DMS 273 treated with DMSO at 0.1 percent for 48 hours (cell line): ENCODE measurements at places on chromosomes 7 and 10.

DNA sequence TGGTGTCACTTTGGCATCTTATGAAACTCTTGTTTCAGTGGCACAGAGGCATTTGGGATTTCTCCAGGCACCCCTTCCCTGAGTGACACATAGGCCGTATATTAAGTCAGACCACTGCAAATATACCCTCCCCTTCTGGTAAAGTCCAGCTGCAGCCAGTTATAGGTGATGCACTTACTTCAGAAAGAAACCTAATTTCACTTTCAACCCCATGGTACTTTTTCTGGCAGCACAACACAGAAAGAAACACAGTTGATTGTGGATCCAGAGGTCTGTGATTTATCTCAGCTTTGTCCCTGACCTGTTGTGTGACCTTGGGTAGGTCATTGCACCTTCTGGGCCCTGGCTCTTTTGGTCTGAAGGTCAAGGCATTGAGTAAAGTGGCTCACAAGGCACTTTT, 173.2 kb downstream of the BUB3 start:
- no peak for DNase-seq

DNA sequence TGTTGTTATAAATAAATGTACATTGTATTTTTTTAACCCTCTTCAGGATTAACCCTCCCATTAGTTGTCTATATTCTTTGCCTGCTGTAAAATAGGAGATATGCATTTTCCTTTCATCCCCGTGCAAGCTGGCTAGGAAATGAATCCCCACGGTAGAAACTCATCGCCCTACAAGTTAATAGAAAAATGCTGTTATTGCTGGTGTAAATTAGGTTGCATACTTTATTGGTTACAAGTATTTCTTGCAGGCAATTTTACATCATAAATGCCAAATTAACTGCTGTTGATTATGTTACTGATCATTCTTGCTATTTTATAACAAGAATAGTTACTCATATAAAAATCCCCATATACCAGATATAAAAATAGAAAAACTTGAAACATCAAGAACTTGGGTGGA, 454.2 kb upstream of the KLF6 start:
- DNase-seq: no peak

- DNase-seq: no peak
Observed at GRCh38 chr10:22810643-22811465, 96.5 kb upstream of the PIP4K2A start.

DNA sequence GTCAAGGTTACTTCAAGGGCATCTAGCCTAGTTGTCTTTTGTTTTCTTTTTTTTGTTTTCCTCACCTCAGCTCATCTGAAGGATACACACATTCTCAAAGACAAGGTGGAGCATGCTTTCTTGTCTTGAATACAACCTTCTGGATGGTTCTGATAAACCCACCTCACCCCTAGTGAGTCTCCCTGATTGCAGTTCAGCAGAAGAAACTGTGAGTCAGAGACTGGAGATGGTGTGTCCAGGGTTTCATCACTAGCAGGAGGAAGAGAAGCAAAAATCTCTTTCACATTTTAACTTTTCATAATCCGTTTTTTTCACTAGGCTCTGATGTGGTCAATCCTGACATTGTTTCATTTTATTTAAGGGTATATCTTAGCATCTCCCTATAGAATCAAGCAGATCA, 143.0 kb upstream of the NRBF2 start:
- no peak for DNase-seq

DNA sequence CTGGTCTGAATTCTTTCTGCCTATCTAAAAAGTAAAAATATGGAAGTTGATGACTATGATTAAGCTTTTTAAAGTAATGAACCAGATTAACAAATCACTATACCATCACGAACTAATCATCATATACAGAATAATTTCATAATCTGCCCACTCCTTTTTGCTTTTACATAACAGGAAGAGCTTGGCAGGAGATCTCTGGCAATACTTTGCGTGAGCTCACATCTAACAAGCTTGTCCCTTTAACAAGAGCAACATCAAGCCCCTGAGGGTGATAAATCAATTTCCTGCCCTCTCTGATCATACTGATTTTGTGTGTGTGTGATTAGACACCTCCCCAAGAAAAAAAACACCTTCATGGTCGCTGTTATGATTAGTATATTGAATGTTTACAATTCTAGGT, 143.5 kb upstream of the ASAH2 start:
- DNase-seq: no peak

DNA sequence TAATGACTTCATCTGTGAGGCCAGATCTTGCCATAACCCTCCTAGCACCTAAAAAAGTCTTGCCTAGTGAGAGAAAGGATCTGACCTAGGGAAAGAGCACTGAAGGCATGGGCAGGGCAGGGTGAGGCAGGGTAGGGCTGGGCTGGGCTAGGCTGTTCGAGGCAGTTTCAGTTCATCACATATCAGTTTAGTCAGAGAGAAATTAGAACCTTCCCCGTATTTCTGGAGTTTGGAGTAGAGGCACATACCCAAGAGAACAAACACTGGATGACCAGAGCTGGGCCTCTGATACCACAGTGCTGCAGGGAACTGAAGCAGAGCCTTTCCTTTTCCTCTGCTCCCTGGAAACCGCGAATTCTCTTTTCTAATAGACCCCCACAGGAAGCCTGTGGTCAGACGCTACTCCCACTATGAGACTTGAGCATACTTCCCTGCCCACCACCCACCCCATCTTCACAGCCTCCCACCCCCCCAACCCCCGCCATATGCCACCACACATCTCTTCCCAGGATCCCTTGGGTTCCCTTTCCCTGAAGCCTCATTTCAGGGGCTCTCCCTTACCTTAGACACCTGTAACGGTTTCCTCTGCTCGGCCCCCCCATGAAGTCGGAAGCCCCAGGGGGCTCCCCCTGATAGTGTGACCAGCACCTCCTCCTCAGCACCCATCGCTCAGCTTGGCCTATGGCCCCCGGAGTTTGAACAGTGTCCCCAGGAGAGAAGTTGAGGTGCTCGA, 406 bp downstream of the SYNPO2L start:
- no peak for DNase-seq

DNA sequence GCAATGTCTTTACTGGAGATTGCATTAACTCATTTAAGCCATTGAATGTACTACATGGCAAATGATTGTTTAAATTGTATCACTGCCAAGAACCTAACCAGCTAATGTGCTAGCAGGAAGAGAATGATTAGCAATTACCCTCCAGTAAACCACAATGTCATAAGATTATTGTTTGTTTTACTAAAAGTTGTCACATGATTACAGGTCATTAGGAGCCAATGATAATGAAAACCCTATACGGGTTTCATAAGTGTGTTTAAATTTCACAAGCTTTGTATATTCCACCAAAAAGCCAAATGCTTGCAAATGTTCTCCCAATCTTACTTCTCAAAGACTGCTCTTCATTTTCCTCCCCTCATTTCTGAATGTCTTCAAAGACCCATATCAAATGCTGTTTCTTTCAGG, 76.5 kb upstream of the PPP1R3C start:
- DNase-seq: no peak

DNA sequence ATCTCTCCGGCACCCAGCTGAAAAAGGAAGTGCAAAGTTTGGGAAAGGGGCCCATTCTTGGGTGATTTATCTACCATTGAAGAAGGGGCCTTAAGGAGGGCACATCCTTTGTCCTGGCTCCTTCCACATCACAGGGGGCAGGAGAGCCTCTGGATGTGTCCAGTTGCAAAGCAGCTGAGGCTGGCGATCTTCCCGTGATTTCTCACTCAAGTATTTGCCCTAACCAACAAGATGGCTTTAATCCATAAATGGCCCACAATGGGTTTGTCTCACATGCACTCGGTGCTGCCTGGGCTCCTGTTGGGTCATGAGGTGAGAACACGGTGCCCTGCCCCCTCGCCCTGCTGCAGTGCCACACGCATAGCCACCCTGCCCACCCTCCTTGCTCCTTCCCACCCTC, 14.2 kb upstream of the FRMPD2 start:
- no peak for DNase-seq

- DNase-seq: no peak
Observed at GRCh38 chr7:136399385-136399784, 422.2 kb upstream of the MTPN start.

DNA sequence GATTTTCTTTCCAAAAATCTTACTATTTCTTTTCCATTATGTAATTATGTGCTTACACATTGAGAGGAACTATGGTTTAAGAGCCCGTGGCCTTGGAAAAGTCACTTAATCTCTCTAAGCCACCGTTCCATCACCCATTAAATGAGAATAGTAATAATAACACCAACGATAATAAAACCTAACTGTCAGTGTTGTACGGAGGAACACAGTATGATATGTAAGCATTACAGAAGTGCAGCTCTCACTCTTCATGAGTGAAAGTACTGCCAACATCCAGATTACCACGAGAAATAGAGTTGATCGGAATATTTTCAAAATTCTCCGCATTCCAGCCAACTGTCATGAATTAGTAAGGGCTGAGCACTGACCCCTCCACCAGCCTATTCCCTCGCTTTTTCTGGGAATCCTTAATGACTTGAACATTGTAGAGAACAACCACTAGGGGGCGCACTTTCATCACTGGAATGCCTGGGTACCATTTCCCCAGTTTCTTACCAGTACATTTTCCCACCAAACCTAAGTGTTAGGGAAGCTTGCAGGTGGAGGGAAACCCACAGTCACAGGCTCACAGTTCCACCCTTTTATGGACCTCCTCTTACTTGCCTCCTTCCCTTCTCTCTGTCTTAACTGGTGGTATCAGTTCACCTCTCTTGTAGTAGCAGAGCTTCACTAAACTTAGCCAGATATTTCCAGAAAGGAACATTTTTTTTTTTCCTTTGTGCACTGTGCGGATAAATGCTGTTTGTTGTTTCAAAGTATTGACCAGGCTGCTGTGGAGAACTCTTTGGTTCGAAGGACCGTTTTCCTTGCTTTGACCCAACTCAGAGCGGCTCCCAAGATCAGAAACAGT, 27.8 kb downstream of the NKX2-3 start:
- peak; percentile 19 for DNase-seq

DNA sequence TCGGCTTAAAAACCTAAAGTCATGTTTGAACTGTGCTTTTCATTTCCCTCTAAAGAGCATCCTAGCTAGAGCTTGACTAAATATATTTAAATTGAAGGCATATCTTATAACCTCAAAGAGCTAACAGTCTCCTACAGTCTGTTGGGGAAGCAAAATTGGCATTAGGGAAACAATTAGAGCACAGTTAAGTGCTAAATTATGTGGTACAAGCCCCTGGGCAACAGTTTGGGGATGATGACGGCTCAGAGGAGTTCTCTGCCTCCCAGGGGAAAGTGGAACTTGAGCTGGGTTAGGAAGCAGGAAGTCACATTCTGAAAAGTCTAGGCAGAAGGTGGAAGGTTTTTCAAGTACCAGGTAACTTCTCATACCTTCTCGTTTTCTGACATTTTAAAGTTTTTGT, 18.6 kb upstream of the GOT1 start:
- DNase-seq: no peak

DNA sequence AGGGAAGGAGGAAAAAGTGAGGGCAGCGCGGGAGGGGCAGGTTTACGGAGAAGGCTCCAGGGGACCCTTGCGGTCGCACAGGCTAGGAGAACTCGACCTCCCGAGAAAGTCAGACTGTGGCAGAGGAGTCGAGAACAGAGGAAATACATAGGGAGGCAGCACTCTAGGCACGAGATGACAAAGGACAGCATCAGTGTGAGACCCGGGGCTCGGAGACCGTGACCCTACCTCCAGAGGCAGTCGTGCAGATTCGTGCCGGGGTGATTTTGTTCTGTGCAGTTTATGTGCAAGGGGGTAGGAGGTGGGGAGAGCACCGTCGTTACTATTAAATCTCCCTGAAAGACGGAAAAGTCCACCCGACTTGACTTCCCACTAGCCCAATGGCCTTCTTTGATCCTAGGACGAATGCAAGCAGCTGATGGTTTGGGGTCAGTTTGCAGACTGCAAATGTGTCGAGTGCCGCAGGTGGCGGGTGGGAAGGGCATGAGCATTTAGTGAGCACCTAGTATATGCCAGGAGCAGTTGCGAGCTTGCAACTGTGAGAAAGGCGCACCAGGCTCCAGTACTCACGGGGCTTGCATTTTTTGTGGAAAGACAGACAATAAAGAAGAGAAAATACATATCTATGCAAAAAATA, 674 bp upstream of the OSBPL3 start:
- DNase-seq: peak; percentile 66

DNA sequence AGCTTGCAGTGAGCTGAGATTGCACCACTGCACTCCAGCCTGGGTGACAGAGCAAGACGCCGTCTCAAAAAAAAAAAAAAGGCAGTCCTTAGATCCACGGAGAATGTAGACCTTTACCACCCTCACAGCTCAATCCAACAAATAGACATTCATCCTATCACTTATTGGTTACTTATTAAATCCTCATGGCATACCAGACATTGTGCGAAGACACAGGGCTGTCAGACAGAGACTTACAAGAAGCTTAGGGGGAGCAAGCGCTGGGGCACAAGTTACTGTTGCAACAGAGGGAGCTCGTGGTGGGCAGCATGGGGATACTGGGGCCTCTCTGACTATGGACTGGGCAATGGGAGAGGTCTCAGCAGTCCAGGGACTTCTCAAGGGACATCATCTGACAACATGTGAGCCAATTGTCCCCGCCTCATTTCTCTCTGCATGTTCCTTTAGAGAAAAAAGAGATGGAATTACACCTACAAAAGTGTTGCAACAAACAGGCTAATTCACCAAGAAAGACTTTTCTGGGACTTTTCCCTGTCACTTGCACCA, 82.8 kb upstream of the TNS3 start:
- DNase-seq: no peak

DNA sequence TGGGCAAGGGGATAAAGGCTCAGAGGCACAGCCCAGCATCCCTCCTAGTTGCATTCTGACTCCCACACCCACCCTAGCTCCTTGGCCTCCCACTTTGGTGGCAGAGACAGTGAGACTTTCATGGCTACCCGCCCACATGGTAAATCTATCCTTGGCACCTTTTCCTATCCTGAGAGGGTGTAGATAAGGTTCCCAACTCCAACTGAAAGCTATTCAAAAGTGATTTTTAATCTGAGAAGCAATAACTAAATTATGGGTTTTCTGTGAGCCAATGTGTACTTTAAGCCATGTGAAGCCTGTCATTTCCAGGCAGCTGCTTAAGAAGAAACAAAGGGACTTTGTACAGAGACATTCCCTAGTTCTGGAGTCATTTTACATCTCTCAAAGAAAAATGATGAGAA, 9.1 kb downstream of the LAMB1 start:
- no peak for DNase-seq

- no peak for DNase-seq
Observed at GRCh38 chr10:101287997-101288635, 58.9 kb upstream of the LBX1 start.

DNA sequence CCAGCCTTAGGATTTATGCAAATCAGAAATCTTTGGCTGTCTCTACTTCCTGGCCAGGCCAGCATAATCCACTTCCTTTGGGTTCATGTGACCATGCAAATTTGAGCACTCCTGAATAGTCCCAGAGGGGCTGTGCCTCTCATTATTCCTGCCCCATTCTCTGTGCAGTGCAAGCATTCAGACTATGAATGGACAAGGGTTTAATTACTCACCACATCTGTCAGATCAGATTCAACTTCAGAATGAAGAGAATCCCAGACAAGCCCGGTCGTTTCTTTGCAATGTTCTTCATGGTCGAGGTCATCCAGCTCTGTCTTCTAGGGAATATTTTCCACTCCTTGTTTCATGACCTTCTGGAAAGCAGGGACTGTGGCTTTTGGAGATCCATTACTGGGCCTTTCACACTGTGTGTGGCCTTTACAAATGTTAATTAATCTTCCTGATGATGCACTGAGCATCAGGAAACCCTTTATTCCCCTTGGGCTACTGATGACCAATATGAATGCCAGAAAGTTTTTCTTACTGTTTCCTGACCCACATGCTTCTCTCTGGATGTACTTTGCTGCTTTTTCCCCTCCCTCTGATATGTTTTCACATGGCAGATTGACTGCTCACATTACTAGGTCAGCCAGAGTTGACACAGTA, 217.6 kb upstream of the TCF7L2 start:
- DNase-seq: peak; percentile 62
